Renal pelvis (tissue), 12 donors: ENCODE measurements at places on chromosomes 3 and 15. TPM values are rescaled to one million over a fixed set of nuclear protein-coding genes. Genes with fewer than 3 reads are reported as not detected.
A peak's percentile ranks its signal among the peaks of the same experiment; 100 is the strongest.

DNA sequence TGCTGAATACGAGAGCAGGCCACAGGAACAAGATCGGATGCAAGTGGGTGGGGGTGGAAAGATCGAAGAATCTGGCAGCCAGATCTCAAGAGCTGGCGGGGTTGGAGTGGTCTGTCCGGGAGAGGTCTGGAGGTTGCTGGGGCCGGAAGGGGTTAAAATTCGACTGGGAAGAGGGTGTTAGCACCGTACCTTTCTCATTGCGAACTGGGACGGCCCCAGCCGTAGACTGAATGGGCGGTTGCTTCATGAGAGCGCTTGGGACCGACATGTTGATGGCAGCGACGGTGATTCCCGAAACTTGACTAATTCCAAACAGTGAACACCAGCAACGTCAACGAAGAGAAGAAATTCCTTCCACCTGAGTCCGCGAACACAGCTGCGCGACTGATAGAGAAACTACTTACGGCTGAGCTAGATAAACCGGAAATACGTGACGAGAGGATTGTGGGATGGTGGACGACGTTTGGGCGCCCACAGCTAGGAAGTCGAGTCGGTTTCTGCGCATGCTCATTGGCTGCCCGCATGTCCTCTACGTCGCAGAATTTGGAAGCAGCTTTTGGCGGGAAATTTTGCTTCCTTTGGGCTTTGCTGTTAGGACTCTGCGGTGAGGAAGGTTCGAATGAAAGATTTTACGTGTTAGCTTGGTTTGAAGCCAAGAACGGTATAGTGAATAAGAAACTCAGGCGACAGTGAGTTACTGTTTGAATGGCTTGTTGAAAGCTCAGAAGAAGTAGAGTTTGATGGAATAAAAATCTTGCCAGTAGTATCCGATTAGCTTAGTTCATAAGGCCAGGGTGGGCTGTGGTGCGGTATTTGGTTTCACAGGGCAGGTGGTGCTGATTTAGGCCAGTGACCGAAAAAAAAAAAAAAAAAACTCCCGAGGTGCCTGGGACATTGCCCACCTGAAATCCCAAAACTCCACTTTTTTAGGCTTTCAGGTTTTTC, at the start of gene MFAP1:
MFAP1 (minus strand) TSS at position 389 of the 945 bp plus-strand sequence; CDS start at position 268, 121 bp downstream.
- DNase-seq, result peak; percentile 95

DNA sequence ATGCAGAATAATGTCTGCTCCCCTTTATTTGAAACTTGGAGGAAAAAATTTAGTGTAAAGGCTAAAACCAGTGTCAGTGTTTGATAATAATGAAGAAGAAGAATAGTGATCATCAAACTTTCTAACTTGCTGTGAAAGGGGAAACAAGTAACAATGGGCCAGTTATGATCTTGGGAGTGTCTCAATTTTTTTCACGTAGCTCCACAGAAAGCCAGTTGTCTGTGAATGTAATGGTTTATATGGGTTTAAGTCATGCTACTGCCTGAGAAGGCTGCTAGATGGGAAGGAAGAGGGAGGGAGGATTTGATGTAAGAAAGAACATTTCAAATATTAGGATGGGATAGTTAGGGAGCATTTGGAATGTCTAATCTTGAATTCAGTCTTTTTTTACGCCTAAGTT, 21.1 kb upstream of the SSR3 start:
- DNase-seq, result no peak

GOLGA8G gene
- 0.22 TPM for polyA plus RNA-seq

DNA sequence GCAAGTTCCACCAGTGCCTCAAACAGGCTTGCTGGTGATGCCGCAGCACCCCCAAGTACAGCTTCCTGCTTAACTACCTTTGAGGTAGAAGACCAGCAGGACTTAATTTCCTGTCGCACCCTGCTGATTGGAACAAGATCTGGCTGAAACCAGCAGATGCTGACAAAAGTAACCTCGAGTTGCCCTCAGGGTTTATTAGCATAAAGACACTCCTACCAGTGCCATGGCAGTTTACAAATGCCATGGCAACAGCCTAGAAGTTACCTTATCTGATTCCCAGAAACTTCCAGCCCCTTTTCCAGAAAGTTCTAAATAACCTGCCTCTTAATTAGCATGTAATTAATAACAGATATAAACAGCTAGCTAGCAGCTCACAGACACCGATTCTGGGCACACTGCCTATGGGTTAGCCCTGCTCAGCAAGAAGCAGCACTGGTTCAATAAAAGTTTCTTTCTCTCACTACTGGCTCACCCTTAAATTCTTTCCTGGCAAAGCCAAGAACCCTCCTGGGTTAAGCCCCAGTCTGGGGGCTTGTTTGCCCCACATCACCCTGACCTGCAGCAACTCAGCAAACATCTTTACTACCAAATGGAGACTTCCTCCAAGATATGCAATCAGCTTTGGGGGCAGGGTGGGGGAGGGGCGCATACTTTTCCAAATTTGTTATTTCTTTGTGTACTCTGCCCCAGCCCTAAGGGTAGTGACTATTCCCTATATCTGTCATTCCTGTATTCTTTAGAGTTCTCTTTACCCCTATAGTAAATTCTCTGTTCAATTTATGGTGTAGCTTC, 54.2 kb downstream of the MAP4 start:
- DNase-seq, result peak; percentile 63

KCNMB3 gene
- 5.7 TPM for polyA plus RNA-seq
